ENCODE measurements at places on chromosomes 16 and 17.

DNA sequence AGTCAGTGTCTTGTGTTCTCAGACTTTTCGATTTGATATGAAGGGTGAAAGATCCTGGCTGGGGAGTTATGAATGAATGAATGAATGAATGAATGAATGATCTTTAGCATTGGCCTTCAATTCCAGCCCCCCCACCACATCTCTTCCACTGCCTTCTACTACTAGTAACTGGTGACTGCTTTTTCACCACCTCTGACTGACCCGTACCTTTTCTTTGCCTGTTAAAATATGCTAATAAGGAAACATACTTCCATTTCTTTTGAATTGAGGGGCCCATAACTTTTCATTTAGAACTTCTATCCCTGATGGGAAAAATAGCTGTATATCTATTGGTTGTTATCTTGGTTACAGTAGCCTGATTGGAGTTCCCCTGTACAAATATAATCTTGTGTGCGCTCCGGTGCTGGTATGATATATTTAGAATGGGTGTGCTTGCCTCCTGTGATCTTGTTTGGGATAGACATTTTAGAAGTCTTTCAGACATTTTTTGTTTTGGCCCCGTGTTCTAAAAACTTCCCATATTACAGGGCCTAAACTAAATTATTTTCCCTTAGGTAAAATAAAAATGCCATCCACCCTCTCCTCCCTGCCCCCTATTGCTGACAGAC lies 3.4 kb downstream of the LYRM1 start:
- no peak for DNase-seq

DNA sequence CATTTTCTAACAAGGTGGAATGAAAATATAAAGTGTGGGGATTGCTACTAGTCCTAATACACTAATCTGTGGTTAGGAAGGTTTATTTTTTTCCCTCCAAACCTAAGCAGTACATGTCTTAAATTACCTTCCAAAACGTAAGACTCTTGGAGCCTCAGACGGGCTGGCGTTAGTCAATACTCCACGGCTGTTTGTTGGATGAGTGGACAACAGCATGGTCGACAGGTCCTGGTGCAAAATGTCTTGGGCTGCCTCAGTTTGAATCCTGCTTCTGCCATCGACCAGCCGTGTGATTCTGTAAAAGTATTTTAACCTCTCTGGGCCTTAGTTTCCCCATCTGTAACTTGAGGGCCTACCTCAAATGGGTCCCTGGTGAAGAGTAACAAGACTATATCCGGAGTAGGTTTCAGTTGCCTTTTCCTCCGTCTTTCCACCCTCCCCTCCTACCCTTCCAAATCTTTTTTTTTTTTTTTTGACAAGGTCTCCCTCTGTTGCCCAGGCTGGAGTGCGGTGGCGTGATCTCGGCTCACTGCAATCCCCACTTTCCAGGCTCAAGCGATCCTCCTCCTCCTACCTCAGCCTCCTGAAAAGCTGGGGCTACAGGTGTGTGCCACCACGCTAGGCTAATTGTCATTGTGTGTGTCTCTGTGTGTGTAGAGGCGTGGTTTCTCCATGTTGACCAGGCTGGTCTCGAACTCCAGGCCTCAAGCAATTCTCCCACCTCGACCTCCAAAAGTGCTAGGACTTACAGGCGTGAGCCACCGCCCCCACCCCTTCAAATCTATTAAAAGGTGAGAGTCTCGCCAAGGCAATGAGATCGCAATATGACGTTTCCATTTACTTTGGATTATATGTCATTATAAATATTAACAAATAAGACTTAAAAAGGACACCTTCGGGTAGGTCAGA lies 5.8 kb downstream of the SCGB1C2 start:
- DNase-seq: no peak

DNA sequence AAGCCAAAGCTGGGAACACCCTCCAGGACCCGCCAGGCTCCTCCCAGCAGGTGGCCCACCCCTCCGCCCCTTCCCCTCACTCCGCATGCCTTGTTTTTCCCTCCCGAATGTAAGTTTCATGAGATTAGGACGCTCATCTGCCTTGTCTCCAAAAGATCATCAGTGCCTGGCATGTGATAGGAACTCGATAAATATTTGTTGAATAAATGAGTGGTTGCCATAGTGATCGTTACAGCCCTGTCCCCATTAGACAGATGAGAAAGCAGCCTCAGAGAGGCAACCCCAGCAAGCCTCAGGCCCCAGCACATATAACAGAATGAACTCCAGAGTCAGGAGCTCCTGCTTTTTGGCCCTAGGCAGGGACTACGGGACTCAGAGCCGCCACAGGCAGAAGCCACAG lies 5.0 kb downstream of the CAMKK1 start:
- no peak for DNase-seq

- DNase-seq: no peak
Observed at GRCh38 chr17:82559566-82560251, 40.2 kb downstream of the FOXK2 start.

DNA sequence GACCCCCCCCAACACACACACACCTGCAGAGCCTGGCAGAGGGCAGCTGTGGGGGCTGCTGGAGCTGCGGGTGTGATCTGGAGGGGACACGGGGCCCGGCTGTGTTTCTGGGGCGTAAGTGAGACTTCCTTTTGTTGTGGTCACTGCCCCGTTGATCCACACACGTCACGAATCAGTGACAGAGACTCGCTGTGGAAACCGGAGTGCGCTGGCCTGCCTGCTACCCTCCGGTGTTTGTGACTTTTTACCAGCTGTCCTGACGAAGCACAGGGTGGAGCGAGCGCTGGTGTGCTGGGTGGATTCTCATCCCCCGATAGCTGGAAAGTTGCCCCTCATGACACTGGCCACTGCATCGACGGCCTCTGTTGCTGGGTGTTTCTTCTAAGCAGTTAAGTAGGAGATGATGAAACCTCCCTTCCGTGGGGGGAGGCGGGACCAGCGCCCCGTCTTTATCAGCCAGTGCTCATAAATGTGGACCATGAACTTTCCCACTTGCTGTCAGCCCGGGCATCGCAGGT lies 2.3 kb downstream of the METRNL start:
- no peak for DNase-seq

Data from HS-5 (cell line).